ENCODE measurements at places on chromosomes 1 and 21.

DNA sequence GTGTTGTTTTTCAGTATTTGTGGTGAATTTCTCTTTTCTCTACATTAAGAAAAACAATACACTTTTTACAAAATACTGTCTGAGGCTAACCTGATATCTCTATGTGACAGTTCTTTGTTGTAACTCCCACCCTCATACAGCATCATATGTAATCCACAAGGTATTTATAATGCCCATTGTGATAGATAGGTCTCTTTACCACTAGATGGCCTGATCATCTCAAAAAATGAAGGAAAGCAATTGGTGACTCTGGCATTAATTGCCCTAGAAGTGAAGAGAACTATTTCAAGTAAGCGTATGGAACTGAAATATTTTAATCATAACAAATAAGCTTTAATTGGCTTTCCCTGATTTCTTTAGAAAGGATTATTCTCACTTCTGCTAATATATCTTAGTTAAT lies 36.2 kb upstream of the HFM1 start:
- no peak for DNase-seq

- DNase-seq: no peak
Measured at GRCh38 chr21:42614811-42615351, 38.5 kb upstream of the PDE9A start.

DNA sequence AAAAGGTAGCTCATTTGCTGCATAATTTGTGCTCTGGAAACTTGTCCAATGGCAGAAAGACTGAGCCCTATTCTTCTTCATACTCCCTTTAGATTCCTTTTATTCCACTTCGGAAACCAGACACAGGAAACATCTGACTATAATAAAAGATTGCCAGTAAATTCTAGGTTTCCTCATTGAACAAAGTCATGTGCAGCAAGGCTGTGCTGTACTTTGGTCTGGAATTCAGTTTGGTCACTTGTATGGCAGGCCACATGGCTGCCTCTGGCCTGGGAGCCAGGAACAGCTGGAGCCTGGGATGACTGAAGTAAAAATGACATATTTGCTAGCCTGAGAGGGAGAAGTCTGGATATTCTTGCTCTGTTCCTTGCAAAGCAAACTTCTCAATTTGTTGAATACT lies 79.6 kb downstream of the ST3GAL3 start:
- no peak for DNase-seq

DNA sequence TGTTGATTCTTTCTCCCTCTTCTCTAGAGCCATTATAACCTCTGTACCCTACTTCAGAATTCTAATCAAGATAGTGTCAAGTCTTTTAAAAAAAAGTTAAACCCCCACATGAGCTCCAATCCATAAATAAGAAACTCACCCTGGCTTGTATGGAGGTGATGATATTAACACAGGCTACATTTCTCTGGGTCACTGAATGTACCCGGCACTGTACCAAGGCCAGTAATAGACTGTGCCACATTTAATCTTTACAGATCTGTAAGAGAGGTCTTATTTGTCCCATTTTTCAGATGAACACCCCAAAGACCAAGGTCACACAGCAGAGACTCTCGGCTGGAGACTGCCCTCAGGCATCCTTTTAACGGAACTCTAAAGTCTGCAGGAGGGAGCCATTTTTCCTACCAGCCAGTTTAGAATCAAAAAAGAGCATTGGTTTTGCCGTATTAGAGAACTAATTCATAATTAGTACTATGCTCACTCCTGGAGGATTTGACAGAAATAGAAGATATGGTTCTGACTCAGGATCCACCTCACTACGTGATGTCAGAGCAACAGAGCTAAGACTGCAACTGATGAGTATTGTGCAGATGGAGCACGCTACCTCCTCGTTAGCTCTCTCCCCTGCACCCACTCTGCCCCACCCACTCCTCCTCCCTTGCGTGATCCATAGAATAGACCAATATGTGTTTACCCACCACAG lies 217.2 kb upstream of the HOOK1 start:
- no peak for DNase-seq

- DNase-seq: no peak
Measured at GRCh38 chr1:227218870-227219573, 99.3 kb downstream of the CDC42BPA start.

GRCh38 chr1:153642161-153642560 lies 8.3 kb downstream of the CHTOP start:
- DNase-seq: no peak

DNA sequence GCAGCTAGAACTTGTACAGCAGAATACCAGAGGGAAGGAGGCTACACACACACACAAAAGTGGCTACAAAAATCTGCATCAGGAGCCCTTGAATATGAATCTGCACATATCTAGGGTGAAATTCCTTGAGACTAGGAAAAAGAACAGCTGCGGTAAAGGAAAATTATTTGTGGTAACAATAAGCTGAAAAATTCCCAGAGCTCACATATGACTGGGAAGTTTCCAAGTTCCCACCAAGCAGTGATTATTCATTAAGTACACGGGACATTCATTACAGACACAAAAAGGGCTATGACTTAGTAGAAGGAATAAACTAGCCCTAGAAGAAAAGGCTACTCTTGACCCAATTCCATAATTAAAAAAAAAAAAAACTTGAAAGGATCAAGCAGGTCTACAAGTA lies 149.5 kb upstream of the BACE2 start:
- no peak for DNase-seq

- DNase-seq: no peak
Measured at GRCh38 chr1:32455958-32456357, 8.9 kb upstream of the ZBTB8B start.

DNA sequence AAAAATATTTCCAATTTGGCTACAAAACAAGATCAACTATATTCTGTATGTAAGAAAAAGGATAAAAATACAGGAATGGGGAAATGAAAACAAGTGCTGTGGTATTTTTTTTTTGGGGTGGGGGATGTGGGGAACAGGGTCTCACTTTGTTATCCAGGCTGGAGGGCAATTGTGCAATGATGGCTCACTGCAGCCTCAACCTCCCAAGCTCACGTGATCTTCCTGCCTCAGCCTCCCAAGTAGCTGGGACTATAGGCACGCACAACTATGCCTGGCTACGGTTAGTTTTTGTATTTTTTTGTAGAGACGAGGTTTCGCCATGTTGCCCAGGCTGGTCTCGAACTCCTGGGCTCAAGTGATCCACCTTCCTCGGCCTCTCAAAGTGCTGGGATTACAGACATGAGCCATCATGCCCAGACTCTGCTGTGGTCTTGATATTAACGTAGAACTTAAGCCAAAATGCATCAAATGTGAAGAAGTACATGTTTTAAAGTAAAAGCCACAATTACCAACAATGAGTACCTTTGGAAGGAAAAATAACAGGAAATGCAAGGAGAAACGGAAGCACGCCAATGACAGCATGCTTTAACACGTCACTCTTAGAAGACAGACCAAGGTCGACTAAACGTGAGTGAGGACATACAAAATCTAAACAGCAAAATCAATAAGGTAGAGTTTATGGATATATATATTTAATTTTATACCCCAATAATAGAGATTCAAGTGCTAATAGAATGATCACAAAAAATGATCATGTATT lies 8.8 kb upstream of the ABCB10 start:
- DNase-seq: no peak

DNA sequence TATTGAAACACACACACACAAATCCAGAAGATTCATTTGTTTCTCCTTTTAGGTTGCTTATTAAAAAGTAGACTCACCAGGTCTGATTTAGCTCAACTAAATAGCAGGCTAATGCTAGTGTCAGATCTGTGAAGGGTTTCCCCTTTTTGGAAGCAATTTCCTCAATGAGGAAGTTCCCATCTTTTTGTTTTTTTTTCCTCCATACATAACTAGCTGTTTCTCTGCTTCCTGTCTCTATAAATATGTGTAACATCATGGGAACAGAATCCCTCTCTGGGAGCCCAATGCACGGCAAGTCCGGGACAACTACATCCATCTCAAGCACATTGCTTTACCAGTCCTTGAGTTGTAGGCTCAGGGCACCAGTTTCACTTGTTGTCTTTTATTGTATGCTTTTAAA lies 1421.1 kb downstream of the PLA2G4A start:
- DNase-seq: no peak

DNA sequence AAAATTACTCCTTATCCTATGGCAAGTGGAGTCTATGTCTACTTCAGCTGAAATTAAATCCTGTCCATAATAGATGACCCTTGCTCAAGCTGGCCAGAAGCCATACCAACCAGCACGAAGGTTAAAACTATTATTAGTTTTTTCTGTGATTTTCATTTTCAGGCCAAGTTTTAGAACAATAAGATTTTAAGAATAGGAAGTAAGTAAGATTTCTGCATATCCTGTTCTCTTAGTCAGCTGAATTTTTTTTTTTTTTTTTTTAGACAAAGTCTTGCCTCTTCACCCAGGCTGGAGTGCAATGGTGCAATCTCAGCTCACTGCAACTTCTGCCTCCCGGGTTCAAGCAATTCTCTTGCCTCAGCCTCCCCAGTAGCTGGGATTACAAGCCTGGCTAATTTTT lies 6.1 kb upstream of the RBP7 start:
- no peak for DNase-seq

Measured in activated naive CD4-positive, alpha-beta T cell (primary cell).